ENCODE measurements at places on chromosomes 2 and 18. TPM values are rescaled to one million over a fixed set of nuclear protein-coding genes. Genes with fewer than 3 reads are reported as not detected.

STAT1 gene
- total RNA-seq, result 230 TPM

MPV17 gene
- total RNA-seq, result 90.1 TPM

BOK gene
- total RNA-seq, result not detected

ANKRD30B gene
- not detected for total RNA-seq

LRRC30 gene
- not detected for total RNA-seq

VIT gene
- not detected for total RNA-seq

RUFY4 gene
- 3.2 TPM for total RNA-seq

APLF gene
- 2.6 TPM for total RNA-seq

IGFBP2 gene
- 0.14 TPM for total RNA-seq

TRAK2 gene
- total RNA-seq, result 11.2 TPM

CCDC85A gene
- not detected for total RNA-seq

OTOS gene
- total RNA-seq, result not detected

AKAIN1 gene
- not detected for total RNA-seq

RTP5 gene
- total RNA-seq, result not detected

FTCDNL1 gene
- 0.55 TPM for total RNA-seq

SLC8A1 gene
- 0.43 TPM for total RNA-seq

PKDCC gene
- total RNA-seq, result not detected

CYP27A1 gene
- total RNA-seq, result 0.16 TPM

GLB1L gene
- total RNA-seq, result 2.7 TPM

MRPS9 gene
- 36.0 TPM for total RNA-seq

EN1 gene
- not detected for total RNA-seq

Measured in activated naive CD4-positive, alpha-beta T cell treated with anti-CD3 and anti-CD28 coated beads, Interleukin-2, amount 50 U/mL, for 72 hours (primary cell).